ENCODE measurements at places on chromosomes 2 and 18. TPM values are rescaled to one million over a fixed set of nuclear protein-coding genes. Genes with fewer than 3 reads are reported as not detected.

- H3K27me3 ChIP-seq: no peaks in the 10 kb centered on the region
- H3K4me1 ChIP-seq: no peaks in the 10 kb centered on the region
- no peak overlapping the region for H3K27ac ChIP-seq
- no peaks in the 10 kb centered on the region for H3K36me3 ChIP-seq
- H3K4me3 ChIP-seq: no peak overlapping the region
Measured at GRCh38 chr18:5317186-5317585, 21.7 kb upstream of the ZBTB14 start.

DNA sequence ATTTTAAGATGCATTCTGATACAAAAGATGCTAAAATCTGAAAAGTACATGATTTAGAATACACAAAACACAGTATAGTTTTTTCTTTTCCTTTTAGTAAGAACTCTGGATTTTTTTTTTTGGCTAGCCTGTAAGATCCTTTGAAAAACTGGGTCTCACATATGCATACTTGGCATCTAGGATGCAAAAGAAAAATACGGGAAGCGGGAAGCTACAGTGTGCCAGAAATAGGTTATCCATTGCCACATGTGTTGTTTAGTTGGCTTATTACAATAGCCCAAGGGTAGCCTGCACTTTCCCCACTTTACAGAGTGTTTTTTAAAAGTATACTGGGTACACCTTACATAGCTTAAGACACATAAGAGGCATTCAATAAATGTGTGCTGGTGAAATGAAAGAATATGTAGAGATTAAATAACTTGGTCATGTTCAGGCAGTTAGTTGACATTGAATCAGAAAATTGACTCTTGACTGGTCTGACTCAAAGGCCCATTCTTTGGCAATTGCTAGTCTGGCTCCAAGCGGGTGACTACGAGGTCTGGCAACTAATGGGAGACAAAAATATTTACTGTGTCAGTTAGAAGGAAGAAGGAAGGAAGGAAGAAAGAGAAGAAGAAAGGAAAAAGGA lies 286.8 kb upstream of the TRIB2 start:
- H3K27ac ChIP-seq: no peak overlapping the region
- no peaks in the 10 kb centered on the region for H3K36me3 ChIP-seq
- no peak overlapping the region for H3K4me3 ChIP-seq
- DNase-seq: no peak
- H3K4me1 ChIP-seq: no peaks in the 10 kb centered on the region
- H3K27me3 ChIP-seq: no peaks in the 10 kb centered on the region

GRCh38 chr2:234399451-234400246 lies 97.2 kb downstream of the ARL4C start:
- DNase-seq: no peak
- no peaks in the 10 kb centered on the region for H3K36me3 ChIP-seq
- H3K4me3 ChIP-seq: no peak overlapping the region
- no peaks in the 10 kb centered on the region for H3K4me1 ChIP-seq
- no peak overlapping the region for H3K27ac ChIP-seq

The KLHL41 gene
- 0.15 TPM for total RNA-seq

- H3K4me1 ChIP-seq: peaks cover 16% of the 10 kb centered on the region
- no peak overlapping the region for H3K27ac ChIP-seq
- H3K4me3 ChIP-seq: no peak overlapping the region
- H3K36me3 ChIP-seq: no peaks in the 10 kb centered on the region
- no peaks in the 10 kb centered on the region for H3K27me3 ChIP-seq
Measured at GRCh38 chr2:222753251-222753824, 81.9 kb downstream of the MOGAT1 start.

DNA sequence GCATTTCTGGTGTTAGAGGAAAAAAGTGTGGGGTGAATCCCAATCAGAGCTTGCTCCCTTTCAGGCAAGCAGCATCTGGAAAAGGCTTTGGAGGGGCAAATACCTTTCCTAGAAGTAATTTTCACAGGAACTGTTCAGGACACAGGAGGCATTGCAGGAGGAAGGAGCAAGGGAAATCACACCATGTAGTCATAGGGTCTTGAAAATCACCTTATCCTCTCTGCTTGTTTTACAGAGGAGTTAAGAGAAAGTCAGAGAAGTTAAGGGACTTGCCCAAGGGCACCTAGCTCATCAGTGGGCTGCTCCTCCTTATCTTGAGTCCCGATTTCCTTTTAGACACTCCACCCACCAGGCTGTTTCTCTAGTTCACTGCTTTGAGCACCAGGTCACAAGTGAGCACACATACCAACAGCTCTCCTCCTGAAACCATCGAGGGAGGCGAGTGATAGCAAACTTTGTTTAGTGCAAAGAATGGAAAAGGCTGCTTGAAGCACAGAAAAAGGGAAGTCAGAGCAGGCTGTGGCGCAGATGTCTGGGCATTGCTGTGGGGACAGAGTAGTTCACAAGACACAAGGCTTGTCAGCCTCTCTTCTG lies 89.2 kb upstream of the CXCR4 start:
- H3K4me3 ChIP-seq: no peak overlapping the region
- no peaks in the 10 kb centered on the region for H3K36me3 ChIP-seq
- DNase-seq: no peak

GRCh38 chr2:16773080-16773713 lies 107.6 kb upstream of the CYRIA start:
- H3K27ac ChIP-seq: no peak overlapping the region
- H3K4me1 ChIP-seq: no peaks in the 10 kb centered on the region
- H3K27me3 ChIP-seq: peaks cover 33% of the 10 kb centered on the region
- H3K4me3 ChIP-seq: no peak overlapping the region

DNA sequence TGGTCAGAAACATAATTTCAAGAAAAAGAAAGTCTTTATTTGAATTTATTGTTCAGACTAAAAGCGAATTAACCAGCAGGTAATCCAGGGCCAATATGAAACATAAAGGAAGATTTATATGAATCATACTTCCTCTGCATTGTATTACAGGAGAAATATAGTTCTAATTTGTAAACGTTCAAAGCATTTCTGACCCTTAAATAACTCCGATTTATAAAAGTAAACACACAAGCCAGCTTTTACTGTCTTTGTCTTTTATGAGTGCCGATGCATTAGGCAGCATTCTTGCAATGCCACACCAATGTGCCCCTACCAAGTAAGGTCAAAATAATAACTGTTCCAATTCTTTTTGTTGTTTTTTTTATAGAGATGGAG lies 118.8 kb upstream of the RBBP8 start:
- peaks cover 41% of the 10 kb centered on the region for H3K4me1 ChIP-seq
- H3K27me3 ChIP-seq: no peaks in the 10 kb centered on the region
- H3K27ac ChIP-seq: peak overlapping the region; percentile 67
- H3K4me3 ChIP-seq: no peak overlapping the region
- no peaks in the 10 kb centered on the region for H3K36me3 ChIP-seq
- no peak for DNase-seq

GRCh38 chr2:98110741-98111140 lies 23.8 kb downstream of the VWA3B start:
- H3K27me3 ChIP-seq: no peaks in the 10 kb centered on the region
- no peak overlapping the region for H3K4me3 ChIP-seq
- no peaks in the 10 kb centered on the region for H3K36me3 ChIP-seq

DNA sequence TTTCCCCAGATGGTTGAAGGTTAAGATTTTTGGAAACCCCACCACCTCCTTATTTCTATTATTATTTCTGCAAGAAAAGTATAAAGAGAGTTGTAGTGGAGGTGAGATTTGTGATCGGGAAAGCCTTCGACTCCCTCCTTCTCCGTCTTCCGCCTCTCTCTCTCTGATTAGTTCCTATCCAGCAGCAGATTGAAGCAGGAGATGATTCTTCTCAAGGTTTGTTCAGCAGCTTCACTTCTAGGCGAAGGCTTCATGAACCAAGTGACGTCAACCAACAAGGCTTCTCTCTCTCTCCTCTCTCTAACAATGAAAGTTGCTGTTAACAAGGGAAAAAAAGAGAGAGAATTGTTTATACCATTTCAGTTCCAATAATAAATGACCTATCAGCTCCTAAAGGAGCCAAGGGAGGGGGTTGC lies at the start of gene BAZ2B:
TSS of gene BAZ2B (minus strand) at position 263 of the 416 bp plus-strand sequence. CDS start 137,829 bp downstream, outside the sequence.
- H3K36me3 ChIP-seq: no peaks in the 10 kb centered on the region
- peaks cover 19% of the 10 kb centered on the region for H3K4me1 ChIP-seq

DNA sequence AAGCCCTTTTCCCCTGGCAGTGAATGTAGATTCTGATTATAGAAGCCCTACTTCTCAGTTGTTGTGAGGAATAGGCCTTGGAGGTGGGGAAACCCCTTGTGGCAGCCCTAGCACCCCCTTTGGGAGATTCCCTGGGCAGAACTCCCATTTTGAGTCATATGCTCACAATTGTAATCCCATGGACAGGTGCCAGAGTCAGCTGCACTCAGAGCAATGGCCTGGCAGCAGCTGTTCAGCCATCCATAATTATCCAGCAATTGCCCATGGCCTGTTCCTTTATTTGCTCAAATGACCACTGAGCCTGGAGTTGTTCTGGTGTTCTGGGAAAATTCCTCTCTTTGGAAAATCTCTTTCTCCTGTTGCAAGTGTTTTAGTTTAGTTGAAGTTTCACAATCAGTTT lies 71.7 kb downstream of the PTRHD1 start:
- no peaks in the 10 kb centered on the region for H3K27me3 ChIP-seq
- no peak overlapping the region for H3K27ac ChIP-seq
- no peaks in the 10 kb centered on the region for H3K4me1 ChIP-seq
- no peak overlapping the region for H3K4me3 ChIP-seq
- H3K36me3 ChIP-seq: no peaks in the 10 kb centered on the region
- DNase-seq: no peak

The CROCC2 gene
- total RNA-seq: not detected

- H3K27me3 ChIP-seq: no peaks in the 10 kb centered on the region
- H3K36me3 ChIP-seq: no peaks in the 10 kb centered on the region
- no peaks in the 10 kb centered on the region for H3K4me1 ChIP-seq
Measured at GRCh38 chr2:149125031-149125725, 86.7 kb downstream of the LYPD6B start.

DNA sequence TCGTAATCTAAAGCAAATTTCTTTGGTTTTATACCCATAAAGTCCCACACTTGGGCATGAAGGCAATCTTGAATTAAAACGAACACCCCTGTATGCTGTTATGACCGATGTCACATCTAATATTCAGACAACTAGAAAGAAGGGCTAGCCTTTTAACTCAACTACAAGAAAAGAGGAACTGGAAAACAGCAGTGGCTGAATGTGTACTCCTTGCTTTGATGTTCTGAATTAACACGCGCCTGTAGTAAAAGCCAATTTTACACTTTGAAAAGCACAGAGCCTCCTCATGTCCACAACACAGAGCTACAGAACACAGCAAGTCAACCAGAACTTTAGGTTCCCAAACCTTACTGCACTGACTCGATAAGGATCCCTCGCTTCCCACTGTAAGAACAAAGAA lies 147.6 kb downstream of the HDAC4 start:
- H3K4me1 ChIP-seq: peaks cover 96% of the 10 kb centered on the region
- no peaks in the 10 kb centered on the region for H3K27me3 ChIP-seq
- no peak for DNase-seq
- H3K27ac ChIP-seq: no peak overlapping the region
- H3K4me3 ChIP-seq: no peak overlapping the region

DNA sequence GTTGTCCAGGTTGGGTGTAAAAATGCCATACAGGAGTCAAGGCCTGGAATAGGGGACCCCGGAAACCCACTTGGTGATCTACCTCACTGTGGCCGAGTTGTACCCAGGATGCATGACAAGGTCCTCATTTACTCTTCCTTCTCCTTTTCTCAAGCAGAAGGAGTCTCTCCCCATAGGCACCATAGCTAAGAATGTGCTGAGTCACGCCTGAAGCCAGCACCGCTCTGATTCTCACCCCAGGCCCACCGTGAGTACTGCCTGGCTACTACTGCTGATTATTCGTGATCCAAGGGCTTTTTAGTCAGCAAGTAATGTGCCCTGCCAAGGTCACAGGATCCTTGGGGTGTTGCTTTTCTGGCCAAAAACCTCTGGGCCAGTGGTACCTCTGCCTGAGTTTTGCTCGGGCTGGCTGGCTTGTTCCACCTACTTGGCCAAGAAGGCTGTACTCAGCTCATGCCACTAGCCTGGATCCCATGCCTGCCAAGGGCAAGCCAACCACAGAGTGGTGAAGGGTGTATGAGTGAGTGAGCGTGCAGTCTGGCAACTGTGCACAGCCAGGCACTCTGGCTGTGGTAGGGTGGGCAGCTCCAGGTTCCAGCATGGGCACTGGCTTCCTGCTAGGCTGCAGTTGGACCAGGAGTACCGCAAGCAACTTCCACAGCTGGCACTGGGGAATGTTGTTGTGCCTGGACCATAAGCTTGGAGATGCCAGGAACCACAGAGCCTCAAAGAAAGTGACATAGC lies 650.1 kb upstream of the VRK2 start:
- no peaks in the 10 kb centered on the region for H3K36me3 ChIP-seq
- H3K4me3 ChIP-seq: no peak overlapping the region
- no peaks in the 10 kb centered on the region for H3K27me3 ChIP-seq

- DNase-seq: no peak
- H3K27me3 ChIP-seq: no peaks in the 10 kb centered on the region
- no peaks in the 10 kb centered on the region for H3K36me3 ChIP-seq
- no peak overlapping the region for H3K4me3 ChIP-seq
- no peak overlapping the region for H3K27ac ChIP-seq
Measured at GRCh38 chr2:8174641-8175257, 507.1 kb upstream of the ID2 start.

- H3K27me3 ChIP-seq: peaks cover 5% of the 10 kb centered on the region
- no peak overlapping the region for H3K4me3 ChIP-seq
- H3K27ac ChIP-seq: no peak overlapping the region
- DNase-seq: no peak
- H3K4me1 ChIP-seq: no peaks in the 10 kb centered on the region
Measured at GRCh38 chr18:79631761-79632446, 47.7 kb upstream of the CTDP1 start.

The MAB21L4 gene
- total RNA-seq: not detected

DNA sequence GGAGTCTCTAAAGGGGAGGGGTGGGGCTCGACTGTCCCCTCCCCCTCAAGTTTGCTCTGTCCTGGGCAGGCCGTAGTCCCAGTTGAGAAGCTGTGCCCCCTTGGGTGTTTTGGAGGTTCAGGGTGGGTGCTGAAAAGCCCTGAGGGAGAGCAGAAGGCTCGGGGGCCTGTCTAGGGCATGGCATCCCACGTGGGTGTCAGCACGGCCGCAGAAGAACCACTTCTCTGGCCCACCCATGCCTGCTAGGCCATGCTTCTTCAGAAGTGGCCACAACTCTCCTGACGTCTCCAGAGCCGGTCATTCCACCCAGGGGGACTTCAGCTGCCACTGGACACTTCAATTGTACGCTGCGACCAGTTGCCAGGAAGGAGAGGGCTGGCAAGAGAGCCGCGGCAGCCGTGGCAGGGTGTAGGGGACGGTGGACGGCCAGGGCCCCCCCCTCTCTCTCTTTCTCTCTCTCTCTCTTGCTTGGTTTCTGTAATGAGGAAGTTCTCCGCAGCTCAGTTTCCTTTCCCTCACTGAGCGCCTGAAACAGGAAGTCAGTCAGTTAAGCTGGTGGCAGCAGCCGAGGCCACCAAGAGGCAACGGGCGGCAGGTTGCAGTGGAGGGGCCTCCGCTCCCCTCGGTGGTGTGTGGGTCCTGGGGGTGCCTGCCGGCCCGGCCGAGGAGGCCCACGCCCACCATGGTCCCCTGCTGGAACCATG lies at the start of gene INPP5D:
TSS of gene INPP5D (plus strand) at position 546 of the 704 bp plus-strand sequence. CDS start at position 683, 137 bp downstream.
- no peaks in the 10 kb centered on the region for H3K27me3 ChIP-seq
- H3K4me3 ChIP-seq: no peak within 1 kb of the TSS

The ANKRD30BL gene
- not detected for total RNA-seq

GRCh38 chr2:36246320-36246990 lies 109.1 kb upstream of the CRIM1 start:
- H3K27me3 ChIP-seq: no peaks in the 10 kb centered on the region
- no peaks in the 10 kb centered on the region for H3K36me3 ChIP-seq
- DNase-seq: no peak
- no peak overlapping the region for H3K27ac ChIP-seq
- no peak overlapping the region for H3K4me3 ChIP-seq
